ENCODE measurements at places on chromosomes 13 and 19. TPM values are rescaled to one million over a fixed set of nuclear protein-coding genes. Genes with fewer than 3 reads are reported as not detected.
A peak's percentile ranks its signal among the peaks of the same experiment; 100 is the strongest.

GRCh38 chr13:45915686-45916439, 64.3 kb upstream of the SIAH3 start:
- no peak for DNase-seq

- DNase-seq = no peak
These were observed 687 bp downstream of the MATK start for GRCh38 chr19:3785451-3785937.

GRCh38 chr19:42076380-42076944, 496 bp downstream of the ZNF574 start:
- DNase-seq = no peak

- DNase-seq = no peak
These were observed 298.2 kb downstream of the POU4F1 start for GRCh38 chr13:78305171-78305570.

The CGB7 gene
- total RNA-seq = 0.98 TPM

The ZNF112 gene
- 9.6 TPM for total RNA-seq

The S1PR2 gene
- total RNA-seq = 28.2 TPM

The CEACAM19 gene
- 7.1 TPM for total RNA-seq

The ZNF784 gene
- total RNA-seq = 5.2 TPM

GRCh38 chr13:25248071-25248470, 39.2 kb downstream of the MTMR6 start:
- DNase-seq = no peak

DNA sequence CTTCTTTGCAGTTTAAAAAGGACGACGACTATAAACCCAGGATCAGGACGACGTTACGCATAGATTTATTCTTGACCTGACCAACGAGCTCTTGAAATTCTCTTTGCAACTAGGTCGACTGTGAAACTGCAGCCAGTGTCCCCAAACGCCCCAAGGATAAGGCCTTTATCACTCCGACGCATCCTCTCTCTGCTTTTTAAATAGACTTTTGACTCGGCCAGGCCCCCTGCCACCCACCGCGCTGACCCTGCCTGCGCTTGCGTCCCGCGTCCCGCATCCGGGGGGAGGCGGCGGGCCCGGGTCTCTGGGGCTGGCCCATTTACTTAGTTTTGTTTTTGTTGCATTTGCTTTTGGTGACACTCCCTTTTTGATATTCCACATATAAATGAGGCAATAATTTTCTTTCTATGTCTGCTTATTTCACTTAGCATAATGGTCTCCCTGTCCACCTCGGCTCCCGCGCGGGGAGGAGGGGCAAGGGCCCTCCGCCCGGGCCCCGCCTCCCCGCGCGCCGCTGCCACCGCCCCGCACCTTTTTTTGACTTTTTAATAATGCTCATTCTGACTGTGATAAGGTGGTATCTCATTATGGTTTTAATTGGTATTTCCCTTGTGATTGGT, 17.4 kb downstream of the RB1 start:
- DNase-seq = no peak

- DNase-seq = no peak
These were observed at the start of gene B3GLCT for GRCh38 chr13:31199849-31200636. Gene B3GLCT, plus strand, starts transcription at chr13:31199975. Its CDS starts 110 bp downstream, at chr13:31200085.

DNA sequence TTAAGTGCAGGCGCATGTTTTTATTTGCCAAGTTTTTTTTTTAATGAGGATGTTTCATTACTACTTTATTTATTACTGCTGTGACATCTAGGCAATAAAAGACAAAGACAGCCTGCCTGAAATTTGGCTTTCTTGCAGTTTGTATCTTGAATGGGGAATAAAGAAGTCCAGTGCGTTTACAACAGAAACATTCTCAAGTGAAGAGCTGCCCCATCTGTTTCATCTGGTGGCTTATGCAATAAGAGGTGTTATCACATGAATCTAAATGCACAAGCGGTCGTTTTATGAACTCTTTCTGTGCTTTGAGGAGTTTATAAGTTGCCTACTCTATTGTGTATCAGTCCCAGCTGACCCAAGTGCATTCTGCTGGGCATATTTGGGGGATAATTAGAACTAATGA, 12.6 kb upstream of the MAB21L1 start:
- DNase-seq = no peak

DNA sequence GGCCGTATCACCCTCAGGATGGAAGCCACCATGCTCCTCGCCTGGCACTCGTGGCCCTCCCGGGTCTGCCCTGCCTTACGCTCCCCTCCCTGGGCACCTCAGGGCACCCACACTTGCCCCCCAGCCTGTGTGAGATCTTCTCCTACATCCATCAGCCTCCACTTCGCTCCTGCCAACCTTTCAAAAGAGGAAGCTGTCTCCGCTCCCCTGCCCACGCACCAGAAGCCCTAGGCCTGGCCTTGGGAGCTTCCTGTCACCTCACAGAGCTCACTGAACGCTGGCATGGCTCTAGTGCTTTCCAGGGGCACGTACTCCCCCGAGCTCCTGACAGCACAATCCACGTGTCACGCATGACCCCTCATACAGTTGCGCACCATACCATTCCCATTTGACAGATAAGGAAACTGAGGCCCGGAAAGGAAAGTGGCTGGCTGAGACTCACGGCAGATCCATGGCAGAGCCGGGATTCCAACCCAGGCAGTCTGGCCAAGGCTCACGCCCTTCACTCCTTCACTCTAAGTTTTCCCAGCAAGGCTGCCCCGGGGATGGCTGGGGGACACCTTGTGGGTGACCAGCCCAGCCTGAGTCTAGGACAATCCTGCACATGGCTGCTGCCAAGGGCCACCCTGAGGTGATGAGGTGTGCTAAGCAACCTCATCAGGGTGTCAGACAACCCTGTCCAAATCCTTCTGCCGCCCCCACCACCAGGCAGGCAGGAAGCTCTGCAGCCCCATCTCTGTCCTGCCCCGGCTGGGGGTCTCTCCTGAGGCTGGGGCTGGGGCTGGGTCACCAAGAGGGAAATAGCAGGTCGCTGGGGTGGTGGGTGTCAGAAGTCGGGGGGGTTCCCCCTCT, 19.3 kb downstream of the PPP1R12C start:
- no peak for DNase-seq

The PAK4 gene
- 19.4 TPM for total RNA-seq

DNA sequence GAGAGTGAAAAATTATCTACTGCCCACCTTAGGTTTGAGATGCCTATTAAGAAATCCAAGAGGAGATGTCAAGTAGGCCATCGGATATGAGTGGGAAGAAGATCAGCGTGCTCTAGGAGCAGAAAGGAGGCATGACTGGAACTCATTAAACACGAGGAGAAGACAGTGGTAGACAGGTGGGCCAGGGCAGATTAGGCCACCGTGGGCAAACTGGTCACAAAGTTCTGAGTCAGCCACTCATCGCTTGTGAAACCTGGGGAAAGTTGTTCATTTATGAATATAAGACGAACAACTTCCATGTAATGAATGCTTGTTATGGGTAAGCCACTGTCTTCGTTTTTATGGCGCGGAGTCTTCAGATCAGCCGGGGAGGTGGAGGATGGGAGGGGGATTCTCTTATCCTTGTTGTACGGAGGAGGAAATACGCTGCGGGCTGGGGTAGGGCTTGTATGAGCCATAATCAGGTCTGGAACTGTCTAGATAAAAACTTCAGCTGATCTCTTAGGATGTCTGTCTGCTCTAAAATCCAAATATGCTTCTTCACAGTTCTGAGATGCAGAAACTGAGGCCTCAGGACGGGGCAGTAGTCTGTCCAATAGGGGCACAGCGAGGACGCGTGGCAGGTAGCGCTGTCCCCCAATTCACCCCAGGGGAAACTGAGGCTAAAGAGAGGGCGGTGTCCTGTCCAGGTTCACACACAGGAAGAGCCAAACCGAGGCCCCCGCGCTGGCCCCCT, 1.1 kb upstream of the ZNF444 start:
- no peak for DNase-seq

DNA sequence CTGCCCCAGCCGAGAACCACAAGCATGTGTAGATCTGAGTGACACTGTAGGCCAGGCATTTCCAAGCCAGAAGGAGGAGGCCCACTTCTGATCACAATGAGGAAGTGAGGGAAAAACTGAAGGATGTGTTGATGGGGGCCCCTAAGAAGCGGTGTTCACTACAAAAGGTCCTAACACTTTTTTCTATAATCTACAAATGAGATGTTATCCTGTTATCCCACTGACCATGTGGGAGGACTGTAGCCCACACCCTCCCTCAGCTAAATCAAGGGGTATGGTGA, 99.0 kb upstream of the MCF2L start:
- no peak for DNase-seq

DNA sequence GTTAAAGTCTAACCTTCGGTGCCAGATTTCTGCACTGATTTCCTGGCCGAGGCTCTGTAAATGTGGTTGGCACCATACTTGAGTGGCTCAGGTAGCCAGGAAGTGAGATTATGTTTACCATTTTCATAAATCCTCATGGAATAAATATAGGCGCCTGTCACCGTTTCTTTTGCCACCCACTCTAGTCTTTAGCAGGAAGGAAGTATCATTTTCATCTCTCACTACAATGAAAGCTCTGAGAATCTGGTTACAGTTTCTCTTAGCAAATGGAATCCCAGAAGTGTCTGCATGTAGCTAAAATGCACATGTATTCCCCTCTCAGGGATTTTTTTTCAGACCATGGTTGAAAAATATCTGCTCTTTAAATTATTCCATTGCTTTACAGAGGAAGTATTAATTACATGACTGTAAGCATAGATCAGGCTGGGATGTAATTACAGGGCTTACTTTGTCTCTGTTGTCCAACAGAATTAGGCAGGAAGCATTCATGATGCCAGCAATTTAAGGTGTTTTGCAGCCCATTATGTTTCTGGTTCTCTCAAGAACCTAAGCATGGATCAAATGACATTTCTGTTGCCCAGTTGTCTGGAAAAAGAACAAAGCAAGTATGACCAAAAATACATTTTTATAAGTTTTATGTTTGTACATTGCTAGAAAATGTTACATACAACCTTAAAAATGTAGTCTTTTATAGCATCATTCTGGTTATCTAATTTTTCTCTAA, 221.7 kb upstream of the SPRY2 start:
- no peak for DNase-seq

DNA sequence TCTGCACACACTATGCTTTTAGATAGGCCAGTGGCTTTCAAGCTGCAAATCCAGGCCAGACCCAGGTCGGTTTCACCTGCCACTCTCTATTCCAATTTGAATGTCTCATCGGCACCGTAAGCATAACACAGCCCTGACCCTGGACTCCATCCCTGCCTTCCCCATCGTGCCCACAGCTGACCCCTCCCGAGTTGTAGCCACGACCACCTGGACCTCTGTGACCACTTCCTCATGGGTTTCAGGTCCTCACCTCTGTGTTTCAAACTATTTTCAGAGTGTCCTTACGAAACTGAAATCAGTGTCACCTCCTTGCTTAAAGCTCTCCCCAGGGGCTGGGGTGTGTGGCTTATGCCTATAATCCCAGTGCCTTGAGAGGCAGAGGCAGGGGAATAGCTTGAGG, 9.0 kb upstream of the HSH2D start:
- DNase-seq = no peak

DNA sequence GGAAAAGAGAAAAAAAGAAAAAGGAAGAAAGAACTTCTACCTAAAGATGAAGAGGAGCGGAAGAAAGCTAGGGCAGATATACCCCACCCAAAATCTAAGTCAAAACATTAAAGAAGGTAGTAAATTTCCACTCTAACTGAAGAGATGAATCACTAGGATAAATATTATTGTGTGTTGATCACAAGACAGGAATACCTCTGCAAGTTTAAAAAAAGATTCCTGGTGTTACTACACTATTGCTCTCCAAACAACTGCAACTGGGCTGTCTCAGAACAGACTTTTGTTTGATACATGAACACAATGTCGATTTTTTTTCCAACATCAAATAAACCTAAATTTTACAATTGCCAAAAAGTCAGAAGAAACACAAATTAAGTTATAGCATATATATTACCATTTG, 6.8 kb downstream of the HSPH1 start:
- no peak for DNase-seq

- DNase-seq = no peak
These were observed 450.7 kb downstream of the TSHZ3 start for GRCh38 chr19:30898353-30899103.

- no peak for DNase-seq
These were observed 97.4 kb downstream of the ATP8A2 start for GRCh38 chr13:25469169-25469525.

DNA sequence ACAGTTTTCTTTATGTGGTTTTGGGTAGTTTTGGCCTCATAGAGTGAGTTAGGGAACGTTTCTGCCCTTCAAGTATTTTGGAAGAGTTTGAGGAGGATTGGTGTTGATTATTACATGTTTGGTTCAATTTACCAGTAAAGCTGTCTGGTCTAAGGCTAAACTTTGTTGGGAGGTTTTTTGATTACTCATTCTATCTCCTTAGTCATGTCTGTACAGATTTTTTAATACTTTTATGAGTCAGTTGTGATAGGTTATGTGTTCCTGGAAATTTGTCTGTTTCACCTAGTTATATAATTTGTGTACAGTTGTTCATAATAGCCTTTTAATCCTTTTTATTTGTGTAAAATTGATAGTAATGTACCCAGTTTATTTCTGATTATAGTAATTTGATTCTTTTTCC, 20.4 kb downstream of the RNF17 start:
- no peak for DNase-seq

The COLGALT1 gene
- total RNA-seq = 55.0 TPM

The APOE gene
- 170 TPM for total RNA-seq

DNA sequence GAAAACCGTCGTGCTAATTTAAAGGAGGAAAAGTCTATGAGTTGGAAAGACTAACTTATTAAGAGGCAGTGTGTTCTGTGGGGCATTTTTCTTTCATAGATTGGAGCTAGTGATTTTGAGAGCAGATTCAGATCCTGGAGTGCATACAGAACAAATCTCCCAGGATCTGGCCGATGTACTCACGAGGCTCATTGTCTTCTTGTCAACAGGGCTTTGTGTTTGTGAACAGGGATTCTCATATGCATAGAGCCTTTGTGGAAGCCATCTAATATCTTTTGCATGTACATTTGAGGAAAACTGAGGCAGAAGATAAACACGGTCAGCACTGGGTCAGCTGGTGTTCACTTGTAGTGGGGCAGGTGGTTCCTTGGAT, 482.9 kb upstream of the TSHZ3 start:
- DNase-seq = no peak

- DNase-seq = no peak
These were observed 53.4 kb downstream of the PDS5B start for GRCh38 chr13:32639502-32640105.

DNA sequence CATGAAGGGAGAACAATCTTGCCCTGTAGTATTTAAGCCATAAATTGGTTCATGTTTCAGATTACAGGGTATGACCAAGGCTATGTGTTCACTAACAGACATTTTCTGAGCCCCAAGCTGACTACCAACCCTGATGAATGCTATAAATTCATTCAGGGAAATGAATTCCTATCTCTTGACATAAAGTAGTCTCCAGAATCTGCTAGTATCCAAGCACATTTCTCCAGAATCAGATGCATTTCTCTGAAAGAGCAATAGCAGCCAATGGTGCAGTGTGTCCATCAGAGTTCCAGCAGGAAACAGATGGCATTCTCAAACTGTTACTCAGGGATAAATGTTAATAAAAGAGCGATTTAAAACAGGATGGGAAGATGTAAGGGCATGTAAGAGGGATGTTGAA, 226.4 kb downstream of the COG6 start:
- no peak for DNase-seq

The CALR3 gene
- total RNA-seq = not detected

GRCh38 chr13:33642374-33643065, 175.4 kb upstream of the RFC3 start:
- DNase-seq = peak; percentile 95

GRCh38 chr13:74148352-74148751, 14.1 kb upstream of the KLF12 start:
- DNase-seq = no peak

- DNase-seq = no peak
These were observed 10.5 kb upstream of the SMG9 start for GRCh38 chr19:43765109-43765876.

All from vagina (tissue), 2 donors.